Amniotic epithelial cell (primary cell): ENCODE measurements at places on chromosomes 4 and X.

DNA sequence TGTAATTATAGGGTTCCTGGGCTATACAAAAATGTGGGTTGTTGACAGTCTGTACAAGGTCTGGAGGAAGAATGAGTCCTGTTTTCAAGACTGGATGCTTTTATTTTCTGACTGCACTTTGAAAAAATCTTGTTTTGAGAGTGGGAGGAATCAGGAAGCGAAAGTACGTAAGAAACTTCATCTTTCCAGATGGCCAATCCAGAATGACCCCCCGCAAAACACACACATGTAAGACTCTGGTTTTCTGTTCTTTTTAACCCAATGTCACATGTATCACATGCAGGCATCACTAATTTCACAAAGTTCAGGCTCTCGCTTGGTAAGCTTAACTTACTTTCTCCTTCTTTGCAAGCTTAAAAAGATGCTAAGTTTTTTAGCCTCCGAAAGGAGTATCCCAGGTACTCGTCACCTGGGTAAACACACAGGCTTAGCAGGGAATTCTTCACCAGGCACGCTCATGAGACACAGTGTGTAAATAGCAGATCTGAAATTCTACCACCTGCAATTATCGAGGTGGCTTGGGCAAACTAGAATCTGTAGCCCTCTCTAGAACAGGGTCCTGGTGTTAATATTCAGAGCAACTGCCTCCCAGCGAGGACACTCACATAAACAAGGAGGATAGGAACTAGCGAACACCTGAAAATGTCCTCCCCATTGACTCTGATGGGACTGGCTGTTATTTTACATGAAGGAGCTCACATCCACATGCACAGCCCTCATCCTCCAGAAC, 90.7 kb downstream of the NSUN7 start:
- no peak for DNase-seq

DNA sequence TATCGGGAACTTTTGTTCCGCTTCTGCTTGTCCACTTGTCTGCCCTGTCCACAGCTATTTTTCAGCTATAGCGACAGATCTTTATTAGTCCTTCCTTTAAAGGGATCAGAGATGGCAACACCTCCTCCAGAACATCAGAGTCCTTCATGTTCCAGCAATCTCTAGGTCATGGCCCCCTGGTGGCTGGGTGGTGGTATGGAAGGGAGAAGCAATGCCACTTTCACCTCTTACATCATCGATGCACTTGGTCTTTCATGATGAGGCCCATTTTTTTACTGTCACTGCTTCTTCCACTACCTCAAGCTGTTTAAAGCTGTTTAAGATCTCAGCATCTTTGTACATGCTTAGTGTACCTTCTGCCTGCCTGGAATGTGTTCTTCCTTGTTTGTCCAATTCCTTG, 106.7 kb downstream of the ARHGAP6 start:
- DNase-seq, result no peak

DNA sequence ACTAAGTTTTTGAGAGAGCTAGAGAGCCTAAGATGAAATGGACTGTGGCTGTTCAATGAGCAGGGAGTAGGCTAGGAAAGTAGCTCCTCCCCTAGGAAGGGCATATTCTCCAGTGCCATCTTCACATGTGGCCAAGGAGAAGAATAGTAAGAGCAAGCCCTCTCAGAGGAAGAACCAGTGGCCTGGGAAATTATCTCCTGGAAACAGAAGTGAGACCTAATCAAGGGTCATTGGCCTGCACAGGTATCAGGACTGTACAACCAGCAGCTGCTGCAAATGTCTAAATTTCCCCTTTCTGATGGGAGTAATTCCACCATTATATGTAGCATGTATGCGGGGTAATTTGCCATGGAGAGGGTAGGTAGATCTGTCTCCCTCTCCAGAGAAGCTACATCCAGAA, 334.8 kb upstream of the RASGEF1B start:
- no peak for DNase-seq

- DNase-seq, result no peak
These were observed 106.3 kb downstream of the RPA4 start for GRCh38 chrX:96989830-96990571.

- DNase-seq, result no peak
These were observed 80.0 kb downstream of the ABLIM2 start for GRCh38 chr4:8078610-8079015.

DNA sequence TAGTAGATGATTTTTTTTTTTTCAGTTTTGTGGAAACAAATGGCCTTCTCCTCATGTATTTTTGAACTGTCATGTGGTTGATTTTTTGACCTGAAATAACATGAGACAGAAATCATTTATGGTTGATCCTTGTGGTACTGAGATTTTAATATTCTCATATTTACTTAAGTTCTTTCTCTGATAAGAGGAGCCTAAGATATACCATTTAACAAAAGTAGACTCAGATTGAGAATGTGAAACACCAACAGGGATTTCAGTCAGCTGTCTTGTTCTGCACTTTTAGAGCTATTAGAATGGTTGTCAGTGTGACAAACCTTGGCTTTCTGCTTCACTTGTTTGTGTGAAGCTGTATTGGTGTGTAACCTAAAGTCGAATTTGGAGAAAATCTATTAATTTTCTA, 575.7 kb downstream of the SPOCK3 start:
- DNase-seq, result no peak
